Bronchial epithelial cell (primary cell): ENCODE measurements at places on chromosomes 12 and 14. TPM values are rescaled to one million over a fixed set of nuclear protein-coding genes. Genes with fewer than 3 reads are reported as not detected.

Gene NANOG
- total RNA-seq: not detected in 2 replicates

Gene MED13L
- total RNA-seq: 39.8 and 41.6 TPM in 2 replicates

Gene LBHD2
- total RNA-seq: not detected in 2 replicates

Gene NCOR2
- 20.1 and 20.3 TPM in 2 replicates for total RNA-seq

Gene FGF23
- total RNA-seq: not detected in 2 replicates

Gene ISM2
- total RNA-seq: not detected in 2 replicates

Gene FSCB
- total RNA-seq: not detected in 2 replicates

Gene MDGA2
- not detected in 2 replicates for total RNA-seq

Gene GPRC5A
- 16.1 and 19.3 TPM in 2 replicates for total RNA-seq

Gene IFNG-AS1
- total RNA-seq: not detected in 2 replicates

Gene NPFF
- not detected in 2 replicates for total RNA-seq

Gene ADCY4
- 0.53 and 0.77 TPM in 2 replicates for total RNA-seq

Gene OR8S1
- total RNA-seq: not detected in 2 replicates

Gene TPPP2
- total RNA-seq: not detected in 2 replicates

Gene DLGAP5
- total RNA-seq: 0.26 and 0.38 TPM in 2 replicates

Gene PARP11
- 1.8 TPM in 2 replicates for total RNA-seq

Gene FAIM2
- total RNA-seq: 0.53 TPM in 1 of 2 replicates, not detected in the other
